ENCODE measurements at places on chromosomes 7 and 10.

DNA sequence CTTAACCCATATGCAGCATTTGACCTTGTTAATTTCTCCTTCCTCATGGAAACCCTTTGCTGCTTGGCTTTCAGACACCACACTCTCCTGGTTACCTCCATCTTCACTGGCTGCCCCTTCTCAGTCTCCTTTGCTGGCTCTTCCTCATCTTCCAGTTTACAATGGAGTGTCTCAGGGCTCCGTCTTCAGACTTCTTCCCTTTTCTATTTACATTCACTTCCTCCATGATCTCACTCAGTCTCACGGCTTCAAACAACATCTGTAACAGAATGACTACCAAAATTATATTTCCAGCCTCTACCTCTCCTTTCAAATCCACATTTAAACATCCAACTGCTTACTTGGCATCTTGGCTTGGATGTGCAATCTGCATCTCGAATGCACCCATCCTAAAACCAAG, 140.4 kb downstream of the DKK1 start:
- no peak for DNase-seq

DNA sequence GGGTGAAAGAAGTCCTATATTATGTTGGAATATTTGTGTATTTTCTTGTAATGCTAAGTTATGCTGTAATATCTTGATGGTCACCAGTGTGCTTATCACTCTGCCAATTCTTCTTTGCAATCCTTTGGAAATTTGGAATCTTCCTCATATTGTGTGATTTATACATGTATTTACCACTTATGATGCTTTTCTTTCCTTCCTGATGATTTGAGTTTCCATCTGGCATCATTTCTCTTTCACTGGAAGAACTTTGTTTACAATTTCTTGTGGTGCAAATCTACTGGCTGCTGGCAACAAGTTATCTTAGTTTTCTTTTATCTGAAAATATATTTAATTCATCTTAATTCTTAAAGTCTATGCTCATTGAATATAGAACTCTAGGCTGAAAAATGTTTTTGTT, 29.2 kb downstream of the CFAP69 start:
- DNase-seq, result no peak

GRCh38 chr10:11604865-11605650, 6.4 kb downstream of the USP6NL start:
- no peak for DNase-seq

DNA sequence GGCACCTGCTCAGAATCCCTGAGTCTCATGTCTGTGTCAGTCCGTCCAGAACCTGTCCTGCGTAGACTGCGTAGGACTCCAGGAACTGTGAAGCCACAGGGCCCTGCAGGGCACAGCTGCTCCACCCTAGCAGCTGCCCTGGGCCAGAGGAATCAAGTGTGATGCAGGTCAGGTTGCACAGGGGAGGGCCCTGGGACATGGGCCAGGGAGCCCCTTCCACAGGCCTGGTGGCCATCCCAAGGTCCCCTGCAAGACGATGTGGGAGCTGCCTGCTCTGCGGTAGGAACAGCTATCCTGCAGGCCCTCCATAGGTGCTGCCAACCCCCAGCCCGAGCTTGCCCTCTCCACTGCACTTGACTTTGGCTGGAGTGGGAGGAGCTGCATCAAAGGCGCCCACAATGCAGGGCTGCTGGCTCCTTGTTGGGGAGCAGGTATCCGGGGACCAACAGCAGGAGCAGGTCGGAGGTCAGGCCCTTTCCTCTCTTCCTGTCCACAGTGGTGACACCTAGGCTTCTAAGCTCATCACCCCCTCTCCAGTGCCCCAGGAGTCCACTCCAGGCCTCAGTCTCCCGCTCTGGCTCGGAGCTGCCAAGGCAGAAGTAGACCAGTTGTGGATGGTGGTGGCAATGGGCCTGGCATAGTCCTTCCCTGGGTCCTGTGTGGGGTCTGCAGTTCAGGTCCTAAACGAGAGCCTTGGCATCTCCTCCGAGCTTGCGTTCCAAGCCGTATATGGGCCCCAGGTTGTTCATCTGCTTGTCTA, 149.1 kb downstream of the MAPK8 start:
- DNase-seq, result no peak

DNA sequence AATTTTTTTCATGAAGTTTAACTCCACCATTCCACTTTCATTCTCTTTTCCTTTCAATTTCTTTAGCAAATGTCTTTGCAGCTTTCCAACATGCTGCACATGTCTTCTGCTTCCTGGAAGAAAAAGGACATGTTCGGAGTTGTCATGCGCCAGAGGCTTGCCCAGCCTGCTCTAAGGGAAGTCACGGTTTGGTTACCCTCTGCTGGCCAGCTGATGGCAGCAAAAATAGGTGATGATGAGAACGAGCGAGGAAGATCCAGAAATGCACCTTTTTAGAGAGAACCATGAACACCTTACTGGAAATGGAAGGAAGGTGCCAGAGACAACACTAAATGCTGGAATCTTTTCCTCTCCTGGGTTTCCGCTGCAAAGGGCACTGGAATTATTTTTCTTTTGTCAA, 4.9 kb upstream of the ZSCAN21 start:
- no peak for DNase-seq

GRCh38 chr7:87225696-87226095, 6.2 kb upstream of the TMEM243 start:
- DNase-seq, result peak; percentile 48

GRCh38 chr7:34772296-34772938, 114.4 kb downstream of the NPSR1 start:
- DNase-seq, result no peak

DNA sequence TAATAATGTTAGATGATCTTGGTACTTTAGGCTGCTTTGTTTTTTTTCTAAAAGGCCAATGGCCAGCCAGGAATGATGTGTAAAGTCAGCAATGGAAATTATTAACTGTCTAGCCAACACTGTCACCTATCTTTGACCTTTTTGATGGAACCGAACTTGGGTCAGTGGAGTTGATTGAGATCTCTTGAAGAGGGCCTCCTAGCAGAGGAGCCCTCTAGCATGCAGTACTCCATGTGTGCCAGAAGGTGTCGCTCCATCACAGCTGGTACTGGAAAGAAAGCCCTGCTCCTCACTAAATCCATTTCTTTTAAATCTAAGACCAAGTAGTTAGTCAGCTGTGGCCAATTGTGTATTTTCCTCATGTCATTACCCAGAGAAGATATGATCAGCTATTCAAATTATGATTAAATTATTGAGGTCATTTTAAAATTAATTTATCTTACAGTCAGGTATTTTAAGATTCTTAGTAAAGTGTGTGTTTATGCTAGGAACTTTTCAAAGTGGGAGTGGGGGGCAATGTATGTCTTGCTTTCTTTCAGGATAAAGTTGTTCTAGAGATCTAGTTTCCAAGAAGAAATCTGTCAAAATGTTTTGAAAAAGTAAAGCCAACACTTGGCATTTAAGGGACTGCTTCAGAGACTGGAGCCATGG, 33.1 kb upstream of the CROT start:
- peak; percentile 67 for DNase-seq

- DNase-seq, result no peak
Measured at GRCh38 chr7:26388256-26388655, 96.6 kb downstream of the SNX10 start.

DNA sequence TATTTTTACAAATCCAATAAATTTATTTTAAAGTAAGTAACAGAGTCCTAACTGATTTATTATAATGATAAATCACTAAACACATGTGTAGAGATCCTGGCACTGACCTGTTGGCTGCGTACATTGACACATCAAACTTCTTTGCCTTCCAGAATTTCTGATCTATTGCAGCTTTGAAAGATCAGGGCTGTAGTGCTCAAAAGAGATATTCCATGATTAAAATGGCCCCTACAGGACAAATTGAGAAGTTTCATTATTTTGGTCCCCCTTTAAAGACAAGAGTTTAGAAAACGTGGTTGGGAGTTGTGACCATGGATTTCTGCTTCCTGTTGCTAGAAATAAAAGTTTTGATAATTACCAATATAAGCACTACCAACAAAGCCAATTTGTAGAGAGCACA, 87.7 kb upstream of the PDK4 start:
- DNase-seq, result peak; percentile 18

- no peak for DNase-seq
Measured at GRCh38 chr10:14116021-14116420, 214.7 kb downstream of the FRMD4A start.

- no peak for DNase-seq
Measured at GRCh38 chr7:157656195-157656769, 319.5 kb downstream of the DNAJB6 start.

- no peak for DNase-seq
Measured at GRCh38 chr7:124489925-124490324, 275.7 kb downstream of the GPR37 start.

DNA sequence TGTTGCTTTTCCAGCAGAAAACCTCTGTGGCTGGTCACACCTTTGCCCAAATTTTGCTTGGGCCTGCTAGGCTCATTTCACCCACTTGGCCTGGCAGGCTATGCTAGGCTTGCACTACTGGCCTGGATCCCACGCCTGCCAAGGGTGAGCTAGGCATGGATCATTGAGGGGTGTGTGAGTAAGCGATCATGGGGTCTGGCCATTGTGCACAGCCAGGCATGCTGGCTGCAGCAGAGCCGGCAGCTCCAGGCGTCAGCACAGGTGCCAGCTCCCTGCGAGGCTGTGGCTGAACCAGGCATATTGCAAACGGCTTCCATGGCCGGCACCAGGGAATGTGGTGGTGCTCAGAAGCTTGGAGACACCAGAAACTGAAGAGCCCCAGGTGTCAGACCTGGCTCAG, 19.2 kb downstream of the CFAP70 start:
- no peak for DNase-seq

- DNase-seq, result no peak
Measured at GRCh38 chr7:52273685-52274610, 761.5 kb upstream of the POM121L12 start.

DNA sequence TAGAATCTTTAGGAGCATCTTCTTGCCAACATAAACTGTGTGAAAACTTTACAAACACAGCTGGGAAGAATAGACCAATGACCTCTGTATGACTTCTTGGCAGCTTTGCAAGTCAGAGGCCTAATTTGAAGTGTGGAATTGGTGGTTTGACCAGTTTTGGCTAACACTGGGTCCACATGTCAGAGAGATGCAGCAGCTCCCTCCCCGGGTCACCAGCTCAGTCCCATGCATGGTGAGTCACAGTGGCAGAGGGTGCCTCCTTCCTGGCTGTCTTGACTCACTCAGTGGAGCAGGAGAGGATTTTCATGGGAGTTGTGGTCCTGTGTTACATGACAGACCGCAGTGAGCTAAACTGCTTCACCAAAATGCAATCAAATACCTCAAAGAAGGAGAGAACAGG, 8.2 kb upstream of the STARD3NL start:
- peak; percentile 76 for DNase-seq

DNA sequence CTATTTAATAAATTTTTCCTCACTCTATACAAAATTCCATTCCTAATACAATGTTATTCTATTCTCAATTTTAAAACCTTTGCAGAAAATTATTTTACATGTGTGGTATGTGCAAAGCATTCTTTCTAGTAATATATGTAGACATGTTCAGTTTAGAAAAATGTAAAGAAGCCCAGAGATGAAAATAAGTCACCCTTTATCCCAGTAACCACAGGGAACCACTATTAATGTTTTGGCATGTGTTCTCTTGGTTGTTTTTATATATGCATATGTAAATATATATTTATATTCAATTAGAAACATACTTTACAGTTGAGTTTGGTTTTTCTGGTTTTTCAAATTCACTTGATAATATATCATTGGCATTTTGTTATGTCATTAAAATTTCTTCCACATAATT, 14.8 kb upstream of the GLCCI1 start:
- DNase-seq, result no peak

- peak; percentile 32 for DNase-seq
Measured at GRCh38 chr7:45026984-45027773, 27.2 kb downstream of the CCM2 start.

DNA sequence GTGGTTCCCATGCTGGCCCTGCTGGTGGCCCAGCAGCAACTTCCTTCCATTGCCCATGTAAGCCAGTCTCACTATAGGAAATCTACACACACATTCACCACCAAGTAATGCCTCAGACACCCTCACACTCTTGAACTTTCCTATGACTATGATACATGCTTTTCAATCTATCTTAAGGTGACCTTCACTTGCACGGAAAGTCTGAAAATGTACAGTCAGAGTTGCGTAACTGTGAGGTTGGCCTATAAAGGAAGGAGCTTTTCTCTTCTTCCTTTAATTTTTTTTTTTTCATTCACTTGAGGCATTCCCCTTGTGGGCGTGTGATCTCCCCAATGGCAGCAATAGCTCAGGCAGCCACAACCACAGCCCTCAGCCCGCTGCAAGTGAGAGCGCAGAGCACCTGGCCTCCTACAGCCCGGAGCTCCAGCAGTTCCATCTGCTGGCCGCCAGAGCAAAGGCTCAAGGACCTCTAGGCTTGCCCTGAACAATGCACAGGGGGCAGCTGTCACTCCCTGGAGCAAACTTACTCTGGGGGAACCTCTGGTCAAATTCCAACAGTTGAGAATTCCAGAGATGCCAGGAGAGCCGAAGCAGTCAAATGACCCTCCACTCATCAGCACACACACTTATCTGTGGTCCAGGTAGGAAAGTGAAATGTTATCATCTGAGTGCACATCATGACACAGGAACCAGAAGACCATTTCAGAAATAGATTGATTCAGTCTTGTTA, 123.1 kb upstream of the ADO start:
- no peak for DNase-seq

DNA sequence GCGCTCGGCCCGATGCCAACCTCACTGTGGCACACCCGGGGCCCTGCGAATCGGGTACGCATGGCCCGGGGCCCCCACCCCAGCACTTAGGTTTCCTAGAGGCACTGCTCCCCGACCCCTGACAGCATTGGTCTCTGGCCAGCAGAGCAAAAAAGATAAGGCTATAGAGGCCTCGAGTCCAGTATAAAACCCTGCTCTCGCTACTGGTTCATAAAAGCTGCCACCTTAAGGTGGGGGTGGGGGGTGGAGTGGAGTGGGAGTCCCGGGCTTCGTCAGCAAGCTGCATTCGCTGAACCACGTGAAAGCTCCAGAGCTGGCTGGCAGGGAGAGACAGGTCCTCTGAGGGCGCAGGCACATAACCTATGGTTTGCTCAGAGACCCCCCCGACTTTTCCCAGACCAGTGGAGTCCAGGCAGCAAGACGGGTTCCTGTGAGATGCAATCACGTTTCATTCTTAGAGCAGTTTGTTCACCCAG, 1.3 kb downstream of the KAZALD1 start:
- no peak for DNase-seq

DNA sequence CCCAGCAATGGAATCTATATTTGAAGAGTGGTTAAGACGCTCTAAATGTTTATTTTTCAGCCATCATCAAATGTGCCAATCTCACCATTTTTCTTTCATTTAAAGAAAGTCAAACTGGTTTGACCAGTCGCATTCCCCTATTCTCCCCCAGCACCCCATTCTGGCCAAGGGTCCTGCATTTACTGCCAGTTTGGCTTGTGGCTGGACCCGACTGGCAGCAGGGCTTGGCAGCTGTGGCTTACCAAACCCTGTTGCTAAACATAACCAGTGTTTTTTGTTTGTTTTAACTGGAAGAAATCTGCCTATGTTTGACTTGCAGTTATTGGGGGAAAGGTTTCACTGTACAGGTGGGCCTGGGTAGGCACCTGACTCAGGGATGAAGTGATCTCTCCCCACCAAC, 116.3 kb downstream of the CYP26A1 start:
- DNase-seq, result no peak

GRCh38 chr7:38863601-38864291, 45.2 kb downstream of the VPS41 start:
- DNase-seq, result no peak

GRCh38 chr7:142739923-142740492, 9.3 kb upstream of the PRSS1 start:
- DNase-seq, result no peak
